ENCODE measurements at places on chromosomes 5 and 9.

DNA sequence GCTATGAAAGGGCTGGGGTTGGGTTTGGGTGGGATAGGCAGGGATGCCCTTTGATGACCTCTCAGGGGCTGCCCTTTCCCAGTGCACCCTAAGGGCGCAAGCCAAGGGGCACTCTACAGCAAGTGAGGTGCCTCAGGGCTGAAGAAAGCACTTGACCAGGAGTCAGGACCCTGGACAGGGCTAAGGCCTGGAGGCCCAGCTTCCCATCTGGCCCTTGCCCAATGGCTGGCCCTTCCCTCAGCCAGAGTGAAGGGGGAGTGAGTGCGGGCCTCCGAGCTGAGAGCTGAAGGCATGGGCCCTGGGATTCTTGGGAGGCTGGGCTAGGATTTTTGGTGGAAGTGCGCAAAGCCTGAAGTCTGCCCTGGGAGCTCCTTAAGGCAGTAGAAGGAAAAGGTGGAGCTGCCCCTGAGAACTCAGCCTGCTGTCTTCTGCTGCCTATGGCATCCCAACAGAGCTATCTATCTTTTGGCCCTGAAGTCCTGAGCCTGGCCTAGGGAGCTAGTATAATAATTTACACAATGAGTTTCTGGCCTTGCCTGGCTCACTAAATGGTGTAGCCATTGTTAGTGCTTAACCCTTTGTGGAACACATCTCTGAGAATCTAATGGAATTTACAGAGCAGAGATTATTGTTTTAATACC lies 16.4 kb downstream of the JADE2 start:
- no peak for DNase-seq

DNA sequence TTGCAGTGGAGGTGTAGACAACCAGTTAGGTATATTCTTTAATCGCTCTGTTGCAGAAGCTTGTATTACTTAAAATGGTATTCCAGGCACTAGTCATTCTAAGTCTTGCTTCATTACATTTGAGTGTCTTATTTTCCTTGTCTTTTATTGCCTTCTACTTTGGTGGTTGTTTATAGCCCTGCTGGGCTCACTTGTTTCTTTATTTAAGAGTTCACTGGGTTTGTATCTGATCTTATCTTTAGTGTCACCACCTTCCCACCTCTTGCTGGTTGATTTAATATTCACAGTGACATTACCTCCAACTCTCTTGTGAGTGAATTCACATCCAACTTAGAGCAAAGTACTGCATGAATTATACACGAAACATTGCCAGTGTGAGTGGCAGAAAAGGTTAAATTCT lies 83.6 kb upstream of the BNC2 start:
- DNase-seq = no peak

- DNase-seq = no peak
These were observed 6.2 kb upstream of the DNAJC18 start for GRCh38 chr5:139445325-139446170.

DNA sequence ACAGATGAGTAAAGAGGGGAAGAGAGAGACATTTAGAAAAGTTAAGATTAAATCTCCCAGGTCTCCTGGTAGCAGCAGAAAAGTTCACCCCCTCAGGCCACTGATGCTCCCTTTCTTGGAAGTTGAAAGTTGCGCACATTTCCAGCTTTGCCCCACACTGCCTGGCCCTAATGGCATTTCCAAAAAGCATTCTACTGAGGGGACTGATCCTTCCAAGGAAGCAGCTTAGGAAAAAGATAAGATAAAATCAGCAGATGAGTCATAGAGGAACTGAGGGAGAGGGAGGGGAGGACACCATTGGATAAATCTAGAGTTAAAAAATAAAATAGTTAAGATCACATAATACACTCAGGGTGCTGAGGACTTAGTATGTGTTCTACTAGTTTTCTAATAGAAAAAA lies 67.6 kb upstream of the SLC12A2 start:
- no peak for DNase-seq

GRCh38 chr9:111016016-111016415 lies 22.3 kb downstream of the LPAR1 start:
- DNase-seq = no peak

Measured in left colon (tissue), 2 donors.